ENCODE measurements at places on chromosomes 5 and 9.

GRCh38 chr5:82111191-82111590 lies 139.4 kb downstream of the ATG10 start:
- DNase-seq = no peak

DNA sequence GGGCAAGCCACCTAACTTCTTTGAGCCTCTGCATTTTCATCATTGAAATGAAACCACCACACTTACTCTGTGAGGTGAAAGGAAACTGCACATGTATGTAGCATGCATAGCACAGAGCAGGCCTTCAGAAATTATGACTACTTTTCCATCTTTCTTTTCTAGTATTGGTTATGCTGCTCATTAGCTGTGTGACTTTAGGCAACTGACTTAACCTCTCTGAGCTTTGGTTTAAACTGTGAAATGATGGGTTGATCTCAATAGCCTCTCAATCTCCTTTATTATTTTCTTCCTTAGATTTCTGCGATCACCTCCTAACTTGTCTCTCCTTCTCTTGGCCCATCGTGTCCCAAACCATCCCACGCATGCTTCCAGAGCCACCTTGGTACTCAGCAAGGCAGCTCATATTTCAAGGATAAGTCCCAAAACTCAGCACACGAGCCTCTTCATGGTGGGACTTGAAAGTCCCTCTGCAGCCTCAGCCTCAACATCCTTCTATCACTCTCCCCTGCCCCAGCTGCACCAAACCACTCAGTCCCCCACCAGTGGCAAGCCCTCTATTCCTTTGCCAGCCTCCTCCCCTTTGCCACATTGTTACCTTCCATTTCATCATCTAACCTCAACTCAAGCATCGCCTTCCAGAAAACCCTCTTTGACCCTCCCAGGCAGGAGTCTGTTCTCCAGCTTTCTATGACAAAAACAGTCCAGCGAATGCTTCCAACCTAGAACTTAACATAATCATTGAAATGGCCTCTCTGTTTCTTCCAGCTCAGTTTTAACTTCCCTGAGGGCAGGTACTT lies 60.3 kb upstream of the DNAH5 start:
- no peak for DNase-seq

DNA sequence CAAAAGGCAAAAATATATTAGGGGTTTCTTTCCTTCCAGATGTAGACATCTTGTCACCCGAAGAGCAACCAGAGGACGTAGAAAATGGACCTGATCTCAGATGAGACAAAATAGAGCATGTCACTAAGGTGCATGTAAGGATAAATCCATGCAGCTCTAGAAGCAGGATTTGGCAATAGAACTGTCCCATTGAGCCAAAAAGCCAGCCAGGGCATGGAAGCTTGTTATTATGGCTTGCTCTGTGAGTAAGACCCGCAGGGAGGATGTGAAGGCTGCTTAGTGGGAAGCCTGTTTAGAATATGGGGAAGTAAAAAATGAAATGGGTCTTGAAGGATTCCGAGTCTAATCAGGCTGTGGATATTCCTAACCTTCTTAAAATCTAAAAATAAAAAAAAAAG lies 165.6 kb upstream of the MPDZ start:
- DNase-seq = no peak

DNA sequence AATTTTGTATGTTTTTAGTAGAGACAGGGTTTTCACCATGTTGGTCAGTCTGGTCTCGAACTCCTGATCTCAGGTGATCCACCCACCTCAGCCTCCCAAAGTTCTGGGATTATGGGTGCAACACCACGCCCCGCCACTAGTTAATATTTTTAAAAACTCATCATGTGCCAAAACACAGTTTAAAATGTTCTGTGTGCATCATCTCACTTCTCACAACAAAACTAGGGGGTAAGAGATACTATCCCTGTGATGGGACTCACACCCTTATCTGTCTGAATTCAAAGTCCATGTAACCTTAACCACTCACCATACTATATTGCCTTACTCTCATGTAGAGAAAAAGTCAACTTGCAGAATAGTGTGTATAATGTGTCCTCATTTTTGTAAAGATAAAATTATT lies 2.6 kb downstream of the PKD2L2 start:
- no peak for DNase-seq

DNA sequence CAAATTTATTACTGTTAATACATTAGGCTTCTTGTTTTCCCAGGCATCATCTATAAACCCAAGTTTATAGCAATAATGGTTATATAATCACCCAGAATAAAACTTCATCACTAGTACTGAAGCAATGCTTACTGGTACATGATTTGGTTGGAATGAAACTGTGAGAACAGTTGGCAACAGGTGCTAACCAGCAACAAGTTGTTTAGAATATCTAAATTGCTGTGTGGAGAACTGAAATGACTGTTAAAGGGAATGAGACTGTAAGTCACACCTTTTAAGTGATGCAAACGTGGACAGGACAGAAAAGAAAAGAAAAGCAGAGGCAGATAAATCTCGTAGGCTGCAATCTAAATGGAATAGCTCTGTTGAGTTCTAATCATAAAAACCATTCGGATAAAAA lies 2.5 kb downstream of the YIPF5 start:
- no peak for DNase-seq

DNA sequence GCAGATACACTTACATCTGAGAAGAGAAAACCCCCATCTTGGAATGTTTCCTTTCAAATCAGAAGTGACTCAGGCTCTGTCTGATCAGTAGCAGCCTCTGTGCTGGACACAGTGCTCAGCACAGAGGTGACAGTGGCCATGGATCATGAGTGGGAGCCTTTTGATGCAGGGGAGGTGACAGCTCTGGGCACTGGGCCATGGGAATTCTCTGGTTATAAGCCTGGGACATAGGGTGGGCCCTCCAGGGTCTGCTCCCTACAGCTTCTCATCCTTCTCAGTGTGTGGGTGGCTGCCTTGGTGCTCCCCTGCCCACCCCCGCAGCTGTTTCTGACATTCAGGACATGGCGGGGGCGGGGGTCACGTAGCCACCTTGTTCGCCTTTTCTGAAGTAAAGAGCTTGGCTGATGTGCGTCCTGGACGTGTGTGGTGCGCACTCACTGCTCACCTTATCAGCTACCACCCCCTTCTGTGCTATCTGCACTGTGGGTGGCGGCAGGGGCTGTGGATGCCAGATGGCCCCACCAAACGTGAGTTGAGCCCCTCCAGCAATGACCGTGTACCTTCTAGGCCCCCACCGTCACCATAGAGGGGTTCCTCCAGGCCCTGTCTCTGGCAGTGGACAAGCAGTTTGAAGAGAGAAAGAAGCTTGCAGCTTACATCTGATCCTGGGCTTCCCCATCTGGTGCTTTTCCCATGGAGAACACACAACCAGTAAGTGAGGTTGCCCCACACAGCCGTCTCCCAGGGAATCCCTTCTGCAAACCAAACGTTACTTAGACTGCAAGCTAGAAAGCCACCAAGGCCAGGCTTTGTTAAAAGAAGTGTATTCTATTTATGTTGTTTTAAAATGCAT lies 24.0 kb downstream of the TRIP13 start:
- no peak for DNase-seq

- DNase-seq = no peak
Observed at GRCh38 chr9:87071473-87071872, 124.2 kb upstream of the GAS1 start.

- no peak for DNase-seq
Observed at GRCh38 chr9:97633859-97634490, 354 bp downstream of the NCBP1 start.

Data from AG09319 (cell line).